Activated T-cell treated with anti-CD3 and anti-CD28 coated beads for 1 hour (primary cell): ENCODE measurements at places on chromosomes 1 and 21.

DNA sequence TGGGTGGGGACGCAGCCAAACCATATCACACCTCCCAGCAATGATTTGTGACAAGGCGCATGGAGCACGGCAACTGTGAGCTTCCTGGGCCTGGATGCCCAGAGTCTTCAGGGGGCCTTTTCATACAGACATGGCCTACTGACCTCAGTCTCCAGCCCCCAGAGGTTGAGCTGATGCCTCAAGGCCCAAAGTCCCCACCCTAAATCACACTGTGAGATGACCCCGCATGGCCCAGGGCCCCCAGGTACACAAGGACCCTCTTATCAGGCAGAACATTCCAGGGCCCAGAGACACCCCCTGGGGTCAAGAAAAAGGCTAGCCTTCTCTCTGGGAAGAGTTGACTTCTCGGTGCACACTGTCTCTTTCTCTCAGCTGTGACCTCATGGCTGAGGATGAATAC lies 179.7 kb upstream of the C1orf174 start:
- DNase-seq, result no peak

- DNase-seq, result peak; percentile 22
Observed at GRCh38 chr1:37989361-37989930, 376 bp downstream of the SF3A3 start.

GRCh38 chr1:183968386-183968785 lies 69.1 kb downstream of the COLGALT2 start:
- no peak for DNase-seq

DNA sequence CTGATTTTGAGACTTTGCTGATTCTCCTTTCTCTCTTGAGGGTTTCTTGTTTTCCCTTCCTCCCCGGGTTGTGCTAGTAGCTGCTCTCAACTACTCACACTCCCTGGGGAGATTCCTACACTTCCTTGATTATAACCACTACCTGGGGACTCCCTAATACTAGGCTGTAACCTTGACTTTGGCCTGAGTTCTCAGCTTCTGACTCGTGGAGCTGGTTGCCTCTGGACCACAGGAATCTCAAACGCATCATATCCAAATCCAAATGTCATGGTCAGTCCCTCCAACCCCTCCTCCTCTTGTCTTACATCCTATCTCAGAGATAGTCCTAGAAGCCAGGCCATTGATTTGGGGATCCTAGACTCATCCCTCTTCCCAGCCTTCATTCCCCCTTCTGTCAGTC lies 12.0 kb downstream of the MOV10 start:
- DNase-seq, result no peak

DNA sequence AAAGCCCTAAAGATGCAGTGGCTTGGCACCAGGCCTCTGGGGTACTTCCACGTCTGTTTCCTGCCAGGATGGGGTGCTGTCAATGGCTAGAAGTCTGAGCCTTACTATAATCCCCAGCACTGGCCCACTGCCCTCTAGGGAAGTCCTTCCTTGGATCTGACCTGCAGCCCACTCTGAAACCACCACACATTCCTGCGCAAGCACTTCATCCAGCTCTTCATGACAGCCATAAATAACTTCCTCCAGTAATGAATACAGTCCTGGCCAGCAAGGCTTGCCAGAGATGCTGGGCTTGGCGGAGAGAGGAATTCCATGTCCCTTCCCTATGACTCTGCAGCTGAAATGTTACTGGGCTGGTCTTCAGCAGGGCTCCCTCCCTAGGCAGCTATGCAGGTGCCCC lies 32.6 kb downstream of the ALPL start:
- no peak for DNase-seq

GRCh38 chr21:45388011-45388521 lies 16.9 kb upstream of the COL18A1 start:
- DNase-seq, result no peak

DNA sequence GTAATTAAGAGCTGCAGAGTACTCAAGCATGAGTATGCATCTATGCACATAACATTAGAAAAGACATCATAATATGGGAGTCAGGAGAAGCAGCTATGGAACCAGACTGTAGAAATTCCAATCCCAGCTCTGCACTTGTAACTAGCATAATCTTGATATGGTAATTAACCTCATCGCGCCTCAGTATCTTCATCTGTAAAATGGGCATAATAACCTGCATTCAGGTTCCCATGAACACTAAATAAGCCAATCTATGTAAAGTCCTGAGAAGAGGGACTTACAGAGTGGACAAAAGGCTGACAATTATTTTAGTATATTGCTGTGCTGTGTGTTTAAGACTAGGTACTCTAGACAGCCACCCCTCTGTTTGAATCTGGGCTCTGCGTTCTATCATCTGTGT lies 318.9 kb upstream of the USP25 start:
- no peak for DNase-seq

- no peak for DNase-seq
Observed at GRCh38 chr1:202351725-202352124, 3.2 kb downstream of the PPP1R12B start.
